ENCODE measurements at places on chromosomes 1 and 21.

DNA sequence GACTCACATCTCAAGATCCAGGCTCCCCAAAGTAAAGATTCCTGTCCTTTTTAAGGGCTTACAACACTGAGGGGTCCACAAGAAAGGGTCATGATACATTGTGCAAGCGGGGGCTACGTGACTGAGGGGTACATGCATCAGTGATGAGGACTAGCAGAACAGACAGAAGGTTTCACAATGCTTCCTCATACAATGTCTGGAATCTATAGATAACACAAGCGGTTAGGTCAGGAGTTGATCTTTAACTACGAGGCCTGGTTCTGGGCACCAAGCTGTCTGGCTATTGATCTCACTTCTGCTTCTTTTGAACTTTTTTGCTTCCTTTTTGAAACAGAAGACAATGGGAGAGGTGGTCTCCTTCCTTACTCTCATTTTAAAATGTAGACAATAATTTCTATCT lies 718.6 kb downstream of the AMY1C start:
- DNase-seq = no peak

DNA sequence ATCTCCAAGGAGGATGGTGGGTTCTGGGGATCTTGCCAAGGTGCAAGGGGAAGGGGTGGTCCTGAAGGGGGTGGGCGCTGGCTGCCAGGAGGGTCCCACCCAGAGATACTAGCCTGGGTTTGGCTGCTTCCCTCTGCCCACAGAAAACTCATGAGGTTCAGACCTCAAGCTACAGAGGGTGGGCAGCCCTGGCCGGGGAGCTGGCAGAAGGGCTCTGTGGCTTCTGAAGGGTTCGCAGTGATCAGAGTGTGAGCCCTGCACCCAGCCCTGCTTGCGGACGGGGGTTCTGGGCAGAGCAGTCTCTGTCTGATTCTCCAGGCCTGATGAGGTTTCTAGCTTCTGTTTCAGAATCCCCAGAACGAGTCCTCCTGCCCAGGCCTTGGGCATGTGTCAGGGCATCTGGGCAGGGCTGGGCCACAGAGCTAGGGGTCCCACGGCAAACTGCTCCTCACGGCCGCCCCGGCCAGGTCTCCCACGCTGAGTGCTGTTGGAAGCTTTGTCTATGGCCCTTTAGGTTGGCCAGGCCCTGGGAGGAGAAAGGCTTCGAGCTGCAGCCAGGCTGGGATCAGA lies 635 bp upstream of the MMEL1 start:
- DNase-seq = no peak

DNA sequence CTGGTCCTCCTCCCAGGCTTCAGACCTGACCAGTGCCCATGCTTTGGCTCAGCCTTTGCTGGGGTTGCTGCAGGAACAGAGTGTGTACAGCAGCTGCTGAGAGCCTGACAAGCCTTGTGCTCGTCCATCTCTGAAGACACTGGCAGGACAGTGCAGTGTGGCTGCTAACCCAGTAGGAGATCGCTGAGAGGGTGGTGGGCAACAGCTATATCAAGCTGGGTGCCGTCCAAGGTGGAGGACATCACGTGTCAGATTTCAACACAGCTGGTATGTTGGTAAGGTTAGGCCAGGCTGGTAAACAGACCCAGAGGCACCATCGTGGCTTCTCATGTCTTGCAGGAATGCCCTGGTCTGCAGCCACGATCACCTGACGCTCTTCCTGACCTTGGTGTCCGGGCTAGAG lies 17.9 kb upstream of the SLC25A34 start:
- DNase-seq = no peak

DNA sequence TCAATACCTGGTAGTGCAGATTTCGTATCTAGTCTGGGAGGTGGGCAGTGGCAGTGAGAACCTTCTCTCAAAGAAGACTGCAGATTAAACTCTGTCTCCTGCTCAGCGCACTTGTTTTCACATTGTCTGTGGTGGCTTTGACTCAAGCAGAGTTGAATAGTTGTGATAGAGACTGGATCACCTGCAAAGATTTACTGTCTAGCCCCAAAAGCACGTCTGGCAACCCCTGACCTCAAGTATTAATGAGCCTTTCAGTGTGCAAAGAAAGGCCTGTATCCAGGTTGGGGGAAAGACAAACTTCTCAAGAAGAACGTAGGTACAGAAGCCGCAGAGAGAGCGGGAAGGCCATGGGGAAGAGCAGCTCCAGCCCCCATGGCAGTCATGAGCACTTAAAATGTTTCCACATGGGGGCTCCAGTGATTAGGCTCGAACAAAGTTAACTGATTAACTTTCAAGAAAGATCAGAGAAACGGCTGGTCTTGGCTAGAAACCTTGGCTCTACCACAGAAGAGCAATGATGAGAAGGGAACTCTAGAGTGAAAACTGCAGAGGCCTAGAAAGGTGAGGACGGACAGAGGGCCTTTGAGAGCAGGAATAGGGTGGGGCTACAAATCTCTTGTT lies 15.2 kb downstream of the HENMT1 start:
- no peak for DNase-seq

Data from MM.1S (cell line).